Uterus (tissue), 4 donors: ENCODE measurements at places on chromosomes 7 and 10. TPM values are rescaled to one million over a fixed set of nuclear protein-coding genes. Genes with fewer than 3 reads are reported as not detected.

GRCh38 chr10:129032372-129033313 lies 434.4 kb upstream of the MGMT start:
- no peaks in the 10 kb centered on the region for H3K27me3 ChIP-seq
- no peaks in the 10 kb centered on the region for H3K4me1 ChIP-seq
- H3K36me3 ChIP-seq: no peaks in the 10 kb centered on the region
- H3K4me3 ChIP-seq: no peak overlapping the region
- no peak for DNase-seq
- no peak overlapping the region for H3K27ac ChIP-seq

- DNase-seq: no peak
- no peaks in the 10 kb centered on the region for H3K4me1 ChIP-seq
- H3K27ac ChIP-seq: peak overlapping the region; percentile 38
- no peaks in the 10 kb centered on the region for H3K27me3 ChIP-seq
Observed at GRCh38 chr7:33814400-33814799, 90.9 kb upstream of the BMPER start.

DNA sequence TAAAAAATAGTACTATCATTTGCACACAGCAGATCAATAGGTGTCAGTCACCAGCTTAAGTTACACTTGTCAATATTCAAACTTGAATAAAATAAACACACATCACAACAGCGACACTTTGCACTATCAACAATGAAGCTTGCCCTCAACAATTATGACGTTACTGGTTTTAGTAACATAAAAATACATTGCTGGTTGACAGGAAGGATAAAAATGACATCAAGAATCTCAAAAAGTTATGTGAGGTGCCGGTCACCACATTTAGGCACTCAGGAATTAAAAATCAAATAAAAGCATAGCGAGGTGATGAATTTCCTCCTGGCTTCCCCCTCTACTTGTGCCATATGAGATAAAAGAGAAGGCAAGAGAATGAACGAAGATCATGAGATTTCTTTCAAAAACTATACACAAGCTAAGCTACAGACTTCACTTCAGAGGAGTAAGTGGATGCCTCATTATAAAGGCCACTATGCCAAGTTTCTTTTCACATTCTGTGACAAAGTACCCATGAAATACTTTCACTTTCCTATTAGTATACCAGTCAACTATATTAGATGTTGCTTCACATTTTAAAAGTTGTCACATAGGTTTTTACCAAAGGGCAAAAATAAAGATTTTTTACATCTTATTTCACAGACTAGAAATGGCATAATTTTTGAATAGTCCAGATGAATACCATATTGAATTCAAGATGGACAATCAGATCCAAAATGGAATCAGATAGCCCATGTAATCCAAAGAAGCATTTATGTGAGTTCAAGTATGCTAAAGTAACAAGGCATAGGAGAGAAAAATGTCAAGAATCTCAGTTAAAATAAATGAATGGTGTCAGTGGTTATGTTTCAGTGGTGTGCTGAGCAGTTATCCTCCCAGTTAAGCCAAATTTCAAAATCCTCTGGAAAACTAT lies 3.6 kb downstream of the CCDC71L start:
- H3K27ac ChIP-seq: no peak overlapping the region
- DNase-seq: no peak
- no peaks in the 10 kb centered on the region for H3K27me3 ChIP-seq

DNA sequence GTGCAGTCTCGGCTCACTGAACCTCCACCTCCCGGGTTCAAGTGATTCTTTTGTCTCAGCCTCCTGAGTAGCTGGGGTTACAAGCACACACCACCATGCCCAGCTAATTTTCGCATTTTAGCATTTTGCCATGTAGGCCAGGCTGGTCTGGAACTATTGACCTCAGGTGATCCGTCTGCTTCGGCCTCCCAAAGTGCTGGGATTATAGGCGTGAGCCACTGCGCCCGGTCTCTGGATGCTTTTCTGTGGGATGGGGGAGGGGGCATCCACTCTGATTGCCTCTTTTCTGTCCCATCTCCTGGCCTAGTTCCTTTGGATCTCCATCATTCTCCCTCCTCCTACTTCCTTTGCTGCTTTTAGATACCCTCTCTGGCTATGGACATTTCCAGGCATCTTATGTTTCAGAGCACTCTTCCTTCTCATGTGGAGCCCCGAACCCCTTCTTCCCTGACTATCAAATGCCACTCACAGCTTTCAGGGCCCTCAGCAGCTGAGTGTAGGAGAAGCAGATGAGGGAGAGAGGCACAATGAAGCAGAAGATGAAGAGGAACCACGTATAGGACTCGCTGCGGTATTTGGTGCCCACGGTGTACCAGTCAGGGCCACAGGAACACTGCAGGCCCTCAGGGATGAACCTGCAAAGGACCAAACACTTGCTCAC lies 1.4 kb downstream of the OPN1SW start:
- H3K4me1 ChIP-seq: no peaks in the 10 kb centered on the region
- no peak overlapping the region for H3K4me3 ChIP-seq
- no peaks in the 10 kb centered on the region for H3K27me3 ChIP-seq

- H3K36me3 ChIP-seq: no peaks in the 10 kb centered on the region
- H3K4me1 ChIP-seq: no peaks in the 10 kb centered on the region
- no peak for DNase-seq
- H3K27me3 ChIP-seq: no peaks in the 10 kb centered on the region
- H3K4me3 ChIP-seq: no peak overlapping the region
- H3K27ac ChIP-seq: no peak overlapping the region
Observed at GRCh38 chr10:7890781-7891180, 72.5 kb downstream of the TAF3 start.

- H3K4me3 ChIP-seq: peak overlapping the region; percentile 94
- peak overlapping the region; percentile 88 for H3K27ac ChIP-seq
- H3K4me1 ChIP-seq: no peaks in the 10 kb centered on the region
- H3K27me3 ChIP-seq: no peaks in the 10 kb centered on the region
- H3K36me3 ChIP-seq: no peaks in the 10 kb centered on the region
Observed at GRCh38 chr10:5891009-5891408, 966 bp downstream of the FBH1 start.

Gene CALY
- total RNA-seq: not detected

Gene PAPSS2
- 16.2 TPM for total RNA-seq
